ENCODE measurements at places on chromosomes 11 and 22. TPM values are rescaled to one million over a fixed set of nuclear protein-coding genes. Genes with fewer than 3 reads are reported as not detected.

PRODH gene
- total RNA-seq: 3.4 TPM

SYNGR1 gene
- 15.2 TPM for total RNA-seq

OR51B2 gene
- total RNA-seq: not detected

ZP1 gene
- not detected for total RNA-seq

CCDC73 gene
- not detected for total RNA-seq

TMEM121B gene
- 0.38 TPM for total RNA-seq

ABCC8 gene
- total RNA-seq: 11.4 TPM

DEUP1 gene
- total RNA-seq: not detected

TMEM126A gene
- total RNA-seq: 29.6 TPM

CDCA5 gene
- total RNA-seq: 1.6 TPM

VEGFB gene
- 190 TPM for total RNA-seq

NLRP10 gene
- not detected for total RNA-seq

DNA sequence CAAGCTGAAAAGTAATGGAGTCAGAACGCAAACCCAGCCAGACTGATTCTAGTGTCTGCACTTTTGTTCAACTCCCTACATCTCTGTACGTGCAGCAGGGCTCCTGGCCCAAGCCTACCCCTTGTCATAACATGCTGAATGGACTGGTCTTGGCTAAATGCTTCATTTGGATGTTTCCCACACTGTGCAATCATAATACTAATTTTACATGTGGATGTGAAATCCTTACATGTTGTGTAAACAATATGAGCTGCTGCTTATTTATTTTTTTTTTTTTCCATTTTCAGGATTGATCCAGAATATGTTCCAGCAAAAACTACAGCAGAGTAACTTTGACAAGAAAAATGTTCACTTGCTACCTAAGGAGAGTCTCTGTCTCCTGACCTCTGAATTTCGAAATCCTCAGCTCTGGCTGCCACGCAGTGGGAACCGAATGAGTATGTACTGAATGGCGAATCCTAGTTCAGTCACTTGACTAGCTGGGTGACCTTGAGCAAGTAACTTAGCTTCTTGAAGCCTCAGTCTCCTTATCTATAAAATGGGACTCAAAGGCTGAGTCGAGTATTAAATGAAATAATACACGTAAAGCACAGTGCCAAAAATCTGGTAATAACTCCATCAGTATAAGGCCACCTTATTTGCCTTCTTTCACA is 133.4 kb downstream of the EHF start:
- DNase-seq: no peak

DNA sequence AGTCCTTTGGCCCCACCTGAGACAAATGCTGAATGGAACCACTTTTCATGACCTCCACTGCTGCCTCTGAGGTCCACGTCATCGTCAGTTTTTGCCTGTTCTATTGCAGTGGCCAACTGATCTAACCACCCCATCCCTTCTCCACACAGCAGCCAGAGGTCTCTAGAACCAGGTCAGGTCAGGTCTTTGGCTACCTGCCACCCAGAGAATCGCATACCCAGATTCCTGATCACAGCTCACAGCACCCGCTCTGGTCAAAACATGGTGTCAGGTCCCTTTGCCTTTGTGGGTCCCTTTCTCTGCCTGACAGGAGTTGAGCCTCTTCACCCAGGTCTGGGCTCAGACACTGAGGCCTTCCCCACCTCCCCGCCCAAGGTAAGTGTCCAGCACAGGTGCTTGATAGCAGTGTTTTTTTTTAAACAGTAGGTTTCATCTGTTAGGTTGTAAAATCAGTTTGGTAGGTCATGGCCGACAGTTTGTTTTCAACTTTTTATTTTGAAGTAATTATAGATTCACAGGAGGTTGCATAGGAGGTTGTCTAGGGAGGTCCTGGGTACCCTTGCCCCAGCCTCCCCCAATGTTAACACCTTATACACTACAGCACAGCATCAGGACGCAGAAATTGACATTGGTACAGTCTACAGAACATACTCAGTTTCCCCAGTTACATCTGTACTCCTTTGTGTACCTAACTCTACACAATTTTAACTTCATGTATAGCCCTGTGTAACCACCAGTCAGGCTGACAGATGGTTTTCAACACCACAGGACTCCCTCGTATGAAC is 6.9 kb downstream of the C22orf39 start:
- DNase-seq: no peak

- DNase-seq: no peak
Measured at GRCh38 chr22:32600147-32600546, 125.5 kb downstream of the FBXO7 start.

DNA sequence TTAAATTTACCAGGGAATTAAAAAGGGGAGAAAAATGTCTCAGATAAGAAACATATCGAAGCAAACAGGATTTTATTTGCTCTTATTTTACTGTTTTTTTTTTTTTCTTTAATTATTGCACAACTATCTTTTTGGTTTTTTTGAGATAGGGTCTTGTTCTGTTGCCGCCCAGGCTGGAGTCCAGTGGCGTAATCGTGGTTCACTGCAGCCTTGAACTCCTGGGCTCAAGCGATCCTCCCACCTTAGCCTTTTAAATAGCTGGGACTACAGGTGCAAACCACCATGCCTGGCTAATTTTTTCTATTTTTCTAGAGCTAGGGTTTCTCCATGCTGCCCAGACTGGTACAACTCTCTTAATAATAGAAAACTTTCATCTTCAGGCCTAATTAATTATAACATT is 32.5 kb downstream of the DRG1 start:
- DNase-seq: no peak

- peak; percentile 80 for DNase-seq
Measured at GRCh38 chr22:39135092-39135896, 17.2 kb downstream of the CBX7 start.

- DNase-seq: peak; percentile 96
Measured at GRCh38 chr11:118929501-118930093, 3.9 kb upstream of the BCL9L start.

DNA sequence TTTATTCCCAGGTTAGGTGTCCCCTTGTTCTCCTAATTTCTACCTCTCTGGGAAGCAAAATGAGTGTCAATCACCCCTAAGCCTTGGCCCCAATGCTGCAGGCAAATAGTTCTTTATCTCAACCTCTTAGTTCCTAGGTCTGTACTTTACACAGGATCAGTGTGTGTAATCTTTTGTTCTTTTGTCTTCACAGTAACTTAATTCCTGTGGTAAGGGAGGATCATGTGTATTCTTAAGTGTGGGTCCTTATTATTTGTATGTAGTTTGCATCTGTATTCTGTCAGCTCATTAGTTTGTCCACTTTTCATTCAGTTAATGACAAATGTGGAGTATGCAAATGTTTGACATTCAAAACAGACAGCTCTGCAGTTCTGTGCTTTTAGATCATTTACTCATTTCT is 166.7 kb downstream of the FAT3 start:
- DNase-seq: no peak

- DNase-seq: no peak
Measured at GRCh38 chr22:28604966-28605761, 74.5 kb downstream of the TTC28 start.

DNA sequence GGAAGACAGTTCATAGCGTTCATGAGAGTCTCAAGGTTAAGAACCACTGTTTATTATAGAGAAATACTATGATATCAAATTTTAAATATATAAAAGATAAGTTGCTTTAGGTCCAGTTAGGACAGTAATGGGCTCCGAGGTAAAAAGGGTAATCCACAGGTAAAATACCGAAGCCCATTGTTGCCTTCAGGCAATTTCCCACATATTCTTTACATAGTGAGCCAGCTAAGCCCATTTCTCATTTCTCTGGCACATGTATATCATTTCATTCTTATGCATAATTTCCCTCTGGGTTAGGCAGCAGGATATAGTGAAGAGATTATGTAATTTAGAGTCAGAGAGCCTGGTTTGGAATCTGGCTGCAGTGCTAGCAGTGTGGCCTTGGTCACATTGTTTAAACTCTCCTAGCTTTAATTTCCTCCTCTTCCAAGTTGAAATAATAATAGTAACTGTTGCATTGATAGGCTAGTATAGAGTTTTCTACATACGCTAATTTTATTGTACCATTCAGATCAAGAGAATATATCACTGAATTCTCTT is 7.6 kb upstream of the POU2AF1 start:
- no peak for DNase-seq

DNA sequence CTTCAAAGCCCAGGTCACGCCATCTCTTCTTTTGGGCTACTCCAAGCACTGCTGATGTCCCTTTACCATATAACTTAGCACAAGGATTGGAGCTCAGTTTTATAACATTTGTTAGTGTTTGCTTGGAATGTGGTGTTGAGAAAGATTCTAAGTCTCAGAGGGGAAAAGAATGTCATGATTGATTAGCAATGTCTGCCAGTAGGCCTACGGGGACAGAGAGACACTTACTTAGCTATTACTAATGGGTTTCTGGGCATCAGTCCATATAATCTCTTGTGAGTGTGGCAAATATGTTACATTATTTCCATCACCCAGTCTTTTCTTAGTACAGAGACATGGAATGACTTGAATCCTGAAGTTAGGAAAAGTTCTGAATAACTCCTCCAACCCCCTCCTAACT is 75.4 kb upstream of the FSHB start:
- DNase-seq: no peak

- peak; percentile 95 for DNase-seq
Measured at GRCh38 chr11:120547811-120548681, 36.5 kb downstream of the GRIK4 start.

DNA sequence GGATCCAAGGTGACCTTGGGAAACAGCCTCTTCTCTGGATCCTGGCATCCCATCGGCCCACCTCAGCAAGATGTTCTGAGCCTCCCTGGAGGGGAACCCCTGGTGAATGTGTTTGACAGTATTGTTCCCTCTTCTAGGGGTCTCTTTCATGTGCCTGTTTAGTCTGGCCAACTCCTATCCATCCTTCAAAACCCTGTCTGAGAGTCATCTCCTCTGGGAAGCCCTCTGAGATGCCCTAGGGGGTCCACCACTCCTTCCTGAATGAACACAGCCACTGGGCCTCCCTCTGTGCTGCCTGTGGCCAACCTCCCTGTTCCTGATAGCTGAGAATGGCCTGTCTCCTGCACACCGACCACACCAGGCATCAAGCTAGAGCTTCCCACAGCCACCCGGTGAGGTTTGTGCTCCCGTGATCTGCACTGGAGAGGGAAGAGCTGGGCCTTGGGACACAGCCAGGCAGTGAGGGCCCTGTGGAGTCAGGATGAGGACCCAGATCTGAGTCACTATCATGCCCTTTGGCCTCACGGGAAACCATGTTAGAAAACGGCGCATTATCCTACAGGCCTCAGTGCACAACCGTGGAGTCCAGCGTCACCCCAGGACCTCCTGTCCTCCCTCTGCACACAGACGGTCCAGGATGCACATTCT is 8.8 kb downstream of the WNT7B start:
- DNase-seq: no peak

GRCh38 chr11:69489031-69489745 is 7.7 kb downstream of the LINC01488 start:
- peak; percentile 71 for DNase-seq

DNA sequence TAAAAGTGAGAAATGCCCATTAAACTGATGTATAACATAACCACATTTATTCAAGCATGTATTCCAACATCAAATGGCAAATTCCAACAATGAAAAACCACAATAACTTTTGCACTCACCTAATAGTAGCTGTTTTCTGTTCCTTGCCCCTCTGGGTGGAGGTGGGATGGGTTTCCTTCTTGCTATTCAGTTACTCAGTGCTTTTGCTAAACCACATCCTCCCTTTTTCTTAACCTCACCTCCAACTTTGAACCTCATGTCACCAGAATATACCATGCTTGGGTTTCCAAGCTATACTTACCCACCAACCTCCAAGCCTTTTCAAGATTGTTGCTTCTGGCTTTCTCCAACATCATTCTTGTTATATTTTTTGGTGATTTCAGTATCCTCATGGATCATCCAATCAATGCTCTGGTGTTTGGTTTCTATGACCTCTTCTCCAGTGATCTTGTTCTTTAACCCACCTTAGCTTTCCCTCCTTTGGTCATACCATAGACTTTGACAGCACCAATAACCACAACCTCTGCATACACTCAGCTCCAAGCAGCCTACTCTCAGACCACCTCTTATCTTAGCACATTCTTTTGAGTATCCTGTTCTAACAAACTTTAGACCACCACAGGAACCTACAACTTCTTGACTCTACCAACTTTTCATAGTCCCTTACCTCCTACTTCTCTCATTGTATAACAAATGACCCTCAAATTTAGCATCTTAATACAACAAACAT is 3.2 kb upstream of the CCDC15 start:
- no peak for DNase-seq

GRCh38 chr11:85276332-85276731 is 350.8 kb downstream of the DLG2 start:
- DNase-seq: no peak

- DNase-seq: no peak
Measured at GRCh38 chr11:111466615-111467014, 45.6 kb downstream of the BTG4 start.

GRCh38 chr11:36775130-36775529 is 177.1 kb upstream of the RAG2 start:
- no peak for DNase-seq

GRCh38 chr11:121023848-121024751 is at the start of gene TBCEL:
Gene TBCEL, plus strand, starts transcription at chr11:121024102. Its CDS starts 21,589 bp downstream, at chr11:121045691.
- DNase-seq: peak; percentile 96
